ENCODE measurements at places on chromosomes 3 and 15. TPM values are rescaled to one million over a fixed set of nuclear protein-coding genes. Genes with fewer than 3 reads are reported as not detected.

Gene SLC27A2
- total RNA-seq = not detected

Gene SPINT1
- total RNA-seq = 3.4 TPM

Gene HEMK1
- 17.0 TPM for total RNA-seq

Gene MED12L
- total RNA-seq = 2.4 TPM

Gene TRH
- not detected for total RNA-seq

Gene SOX14
- not detected for total RNA-seq

Gene PRRT3
- 1.0 TPM for total RNA-seq

Gene CCDC39
- not detected for total RNA-seq

Gene ASTE1
- total RNA-seq = 11.4 TPM

Gene DAZL
- not detected for total RNA-seq

Gene ISL2
- 8.7 TPM for total RNA-seq

Gene NR2E3
- total RNA-seq = not detected

Gene PAK6
- 0.45 TPM for total RNA-seq

Data from Karpas-422 (cell line).